SW480 (cell line): ENCODE measurements at places on chromosomes 5 and 9.

DNA sequence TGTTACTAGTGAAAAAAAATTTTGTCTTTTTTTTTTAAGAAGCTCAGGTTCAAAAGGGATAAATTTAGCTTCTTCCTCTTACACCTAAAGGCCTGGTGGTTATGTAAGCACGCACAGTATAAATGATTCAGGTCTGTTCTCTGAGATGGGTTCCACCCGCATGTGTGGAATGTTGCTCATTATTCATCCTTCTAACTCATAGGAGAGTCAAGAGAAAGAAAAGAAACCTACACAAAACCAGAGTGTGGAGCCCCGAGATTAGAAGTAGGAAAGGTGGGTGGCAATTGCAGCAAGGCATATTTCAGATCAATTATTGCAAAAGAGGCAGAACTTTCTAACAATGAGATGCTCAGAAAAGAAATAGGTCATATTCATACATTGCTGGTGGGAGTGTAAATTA, 13.5 kb downstream of the PLAC8L1 start:
- DNase-seq: no peak

DNA sequence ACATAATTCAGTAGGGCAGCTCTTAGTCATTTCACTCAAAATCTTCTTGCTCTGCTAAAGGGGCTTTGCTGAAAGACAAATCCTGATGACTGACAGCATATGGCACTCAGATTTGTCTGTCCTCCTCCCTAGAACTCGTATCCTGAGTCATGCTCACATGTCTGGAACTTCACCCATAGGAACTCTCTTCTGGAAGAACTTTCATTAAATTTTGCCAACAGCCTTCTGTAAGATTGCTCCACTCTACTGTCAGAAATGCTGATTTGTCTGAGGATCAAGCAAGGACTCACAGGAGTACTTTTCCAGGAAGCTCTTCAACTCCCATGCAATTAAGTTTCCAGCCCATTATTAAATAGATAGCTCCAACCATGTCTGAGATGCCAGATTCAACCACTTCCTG, 59.8 kb upstream of the SNX2 start:
- DNase-seq: no peak

GRCh38 chr5:143118222-143118621, 285.3 kb downstream of the NR3C1 start:
- no peak for DNase-seq

DNA sequence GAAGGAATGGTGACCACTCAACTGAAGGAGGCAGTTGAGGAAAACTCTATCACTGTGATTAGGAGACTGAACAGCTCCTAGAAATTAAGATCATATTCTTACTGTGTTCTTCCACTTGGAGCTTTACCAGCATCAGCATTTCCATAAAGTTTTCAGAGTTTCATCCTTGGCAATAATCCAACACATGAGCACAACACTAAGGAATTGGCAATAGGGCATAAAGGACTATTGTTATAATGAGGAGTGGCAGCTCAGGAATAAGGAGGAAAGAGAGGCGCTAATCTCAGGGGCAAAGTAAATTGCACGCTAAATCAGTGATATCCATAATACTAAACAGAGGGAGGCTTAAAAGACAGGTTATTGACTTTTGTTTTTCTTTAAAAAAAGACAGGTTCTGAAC, 338.9 kb downstream of the EFNA5 start:
- peak; percentile 3 for DNase-seq

GRCh38 chr5:131538177-131538593, 96.8 kb downstream of the RAPGEF6 start:
- no peak for DNase-seq

DNA sequence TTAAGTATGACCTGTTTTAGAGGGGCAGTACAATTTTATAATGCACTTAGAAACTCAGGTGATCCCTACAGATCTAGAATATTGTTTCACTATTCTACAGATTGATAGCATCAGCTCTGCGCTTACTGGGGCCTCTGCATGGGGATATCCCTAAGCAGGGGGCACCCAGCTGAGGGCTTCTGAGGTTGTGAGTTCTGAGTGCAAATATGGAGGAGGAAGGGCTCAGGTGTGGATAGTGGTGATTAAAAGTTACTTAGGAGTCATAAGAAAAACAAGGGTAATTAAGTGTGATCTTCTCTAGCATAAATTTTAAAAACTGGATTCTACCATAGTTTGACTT, 274.4 kb downstream of the EFNA5 start:
- DNase-seq: no peak

GRCh38 chr9:81782313-81782995, 93.1 kb upstream of the TLE1 start:
- DNase-seq: no peak

DNA sequence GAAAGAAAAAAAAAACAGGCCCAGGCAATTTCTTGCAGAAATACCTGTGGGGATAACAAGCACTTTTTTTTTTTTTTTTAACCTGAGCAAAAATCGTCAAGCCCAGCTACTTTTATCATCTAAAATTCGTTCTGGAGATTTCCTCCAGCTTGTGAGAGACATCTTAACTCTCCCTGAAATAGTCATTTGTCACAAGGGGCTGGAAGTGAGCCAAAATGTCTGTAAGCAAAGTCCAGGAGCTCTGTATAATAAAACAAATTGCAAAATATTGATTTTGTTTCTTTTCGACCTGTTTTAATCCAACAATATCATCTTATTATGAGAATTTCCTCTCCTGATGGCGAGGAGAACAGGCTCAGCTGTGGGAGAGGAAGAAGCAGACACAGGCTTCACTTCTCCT, 168.4 kb downstream of the TTLL11 start:
- no peak for DNase-seq

- no peak for DNase-seq
Observed at GRCh38 chr5:17854901-17855300, 220.6 kb downstream of the TAF11L14 start.
